ENCODE measurements at places on chromosomes 1 and 21.

- no peak for DNase-seq
These were observed 42.2 kb upstream of the ATP1A1 start for GRCh38 chr1:116330846-116331245.

GRCh38 chr1:183589874-183590243 lies 400 bp downstream of the NCF2 start:
- DNase-seq = no peak

DNA sequence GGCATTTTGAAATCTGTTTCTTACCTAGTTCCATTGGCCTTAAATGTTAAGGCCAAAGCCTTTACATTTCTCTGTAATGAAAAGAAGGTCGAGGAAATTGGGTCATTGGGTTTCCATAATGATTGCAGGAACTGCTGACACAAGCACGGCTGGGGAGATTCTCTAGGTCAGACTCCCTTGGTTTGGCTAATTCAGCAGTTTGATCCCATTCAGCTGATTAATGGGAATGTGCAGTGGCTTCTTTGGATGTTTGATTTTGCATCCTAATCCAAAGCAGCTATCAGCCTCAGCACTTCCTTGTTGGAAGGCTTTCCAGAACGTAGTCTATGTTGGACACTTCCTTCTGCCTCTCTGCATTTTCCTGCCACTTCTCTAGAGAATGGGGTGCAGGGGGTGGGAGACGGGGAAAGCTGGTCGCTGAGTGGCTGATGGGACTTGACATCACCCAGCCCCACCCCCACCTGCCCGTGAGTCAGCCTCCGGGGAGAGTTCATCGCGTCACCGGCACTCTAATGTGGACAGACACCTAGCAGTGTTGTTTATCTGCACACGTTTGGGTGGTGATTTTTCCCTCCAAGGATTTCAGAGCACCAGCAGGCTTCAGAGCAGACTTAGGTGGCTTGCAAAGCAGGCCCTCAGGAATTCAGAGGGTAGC lies 5.4 kb downstream of the PSEN2 start:
- no peak for DNase-seq

DNA sequence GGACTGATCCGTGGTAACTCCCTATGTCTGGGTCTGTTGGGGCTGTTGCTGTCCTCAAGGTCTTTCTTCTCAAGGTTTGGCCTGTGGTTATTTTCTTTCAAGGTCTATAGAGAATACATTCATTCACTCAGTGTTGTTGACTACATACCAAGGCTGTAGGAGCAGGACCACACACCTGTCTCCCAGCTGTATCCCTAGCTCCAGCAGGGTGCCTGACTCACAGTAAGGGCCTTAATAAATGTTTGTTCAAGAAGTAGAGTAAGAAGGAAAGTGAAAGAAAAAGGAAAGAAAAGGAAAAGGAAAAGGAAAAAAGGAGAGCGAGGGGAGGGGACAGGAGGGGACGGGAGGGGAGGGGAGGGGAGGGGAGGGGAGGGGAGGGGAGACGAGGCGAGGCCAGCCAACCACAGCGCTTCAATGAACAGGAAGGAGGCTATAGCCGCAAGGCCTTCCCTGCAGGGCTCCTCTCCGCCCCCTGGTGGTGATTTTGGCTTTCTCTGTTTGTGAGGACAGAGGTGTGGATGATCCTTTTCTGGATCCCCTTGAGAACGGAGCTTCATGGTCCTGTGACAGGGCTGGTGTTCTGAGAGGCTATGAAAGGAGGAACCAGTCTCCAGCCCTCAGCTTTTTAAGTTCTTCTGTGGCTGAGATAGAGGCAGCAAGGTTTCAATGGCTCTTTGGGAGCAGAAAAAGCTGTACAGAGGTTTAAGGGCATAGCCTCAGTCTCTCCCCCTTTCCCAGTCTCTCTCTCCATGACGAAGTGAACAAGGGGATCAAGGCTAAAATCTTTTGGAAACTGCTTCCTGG lies 30.6 kb upstream of the LCE5A start:
- DNase-seq = peak; percentile 61

DNA sequence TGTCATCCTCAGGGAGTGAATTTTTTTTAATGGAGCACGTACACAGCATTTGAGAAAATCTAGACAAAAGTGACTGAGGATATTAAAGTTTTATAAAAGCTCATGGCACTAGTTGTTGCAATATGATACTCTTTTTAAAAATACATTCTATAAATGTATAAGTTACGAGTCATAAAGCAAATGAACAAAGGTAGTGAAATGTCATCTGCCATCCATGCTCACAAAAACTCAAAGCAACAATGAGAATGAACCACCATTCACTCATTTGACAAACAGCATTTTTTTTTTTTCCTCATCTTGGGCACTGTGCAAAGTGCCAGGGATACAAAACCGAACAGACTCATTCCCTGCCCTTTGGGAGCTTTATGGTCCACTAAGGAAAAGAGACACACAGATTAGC lies 38.7 kb downstream of the GPR137B start:
- no peak for DNase-seq

DNA sequence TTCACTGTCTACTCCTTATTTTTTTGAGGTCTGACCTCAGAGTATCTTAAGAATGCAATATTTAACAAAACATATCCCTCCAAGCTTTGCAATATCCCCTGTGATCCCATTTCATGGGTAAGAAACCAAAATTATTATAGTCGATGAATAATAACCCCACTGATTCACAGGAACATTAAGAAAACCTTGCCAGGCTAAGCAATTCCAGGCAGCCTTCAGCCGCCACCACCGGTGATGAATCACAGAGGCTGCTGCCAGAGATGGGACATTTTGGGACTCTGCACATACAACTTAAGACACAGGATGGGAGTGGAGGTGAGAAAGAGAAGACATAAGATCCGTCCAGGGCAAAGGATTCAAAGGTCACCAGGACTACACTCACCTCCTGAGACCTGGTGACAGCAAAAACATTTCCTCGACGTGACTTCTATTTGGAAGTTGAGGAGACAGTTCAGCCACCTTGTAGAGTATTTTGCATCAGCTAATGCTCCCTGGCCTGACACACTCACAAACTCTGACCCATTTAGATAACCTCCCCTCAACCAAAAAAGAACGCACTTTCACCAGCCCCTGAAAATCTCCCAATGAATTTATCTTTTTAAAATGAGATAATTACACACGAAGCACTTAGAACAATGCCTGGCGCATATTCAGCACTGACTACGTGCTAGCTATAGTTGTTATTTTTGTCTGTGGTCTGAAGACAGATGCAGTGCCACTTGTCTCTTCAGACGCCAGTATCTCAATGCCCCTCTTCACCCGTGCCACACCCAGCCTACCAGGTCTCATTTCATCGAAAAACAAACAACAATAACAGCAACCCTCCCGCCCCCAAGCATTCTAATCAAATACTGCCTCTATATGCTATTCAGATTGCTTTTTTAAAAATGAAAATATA lies 17.8 kb upstream of the OVAAL start:
- DNase-seq = no peak

- no peak for DNase-seq
These were observed 4.7 kb downstream of the IL23R start for GRCh38 chr1:67170751-67171573.

DNA sequence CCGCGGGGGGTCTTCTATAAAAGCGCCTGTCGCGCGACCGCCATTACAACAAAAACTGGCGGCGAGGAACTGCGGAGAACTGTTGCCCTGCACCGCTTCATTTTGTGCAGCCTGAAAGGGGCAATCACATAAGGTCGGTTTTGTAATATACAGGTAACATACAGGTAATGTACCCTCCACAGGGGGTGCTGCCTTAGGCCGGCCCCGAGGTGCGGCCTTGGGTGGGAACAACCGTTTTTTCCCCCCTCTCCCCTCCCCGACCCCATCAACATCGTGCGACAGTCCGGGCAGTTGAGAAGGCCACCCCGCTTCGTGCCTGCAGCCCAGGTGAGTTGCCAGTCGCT lies at the start of gene BRDT:
TSS of gene BRDT (plus strand) at position 46 of the 344 bp plus-strand sequence. CDS start 13,354 bp downstream, outside the sequence.
- DNase-seq = no peak

DNA sequence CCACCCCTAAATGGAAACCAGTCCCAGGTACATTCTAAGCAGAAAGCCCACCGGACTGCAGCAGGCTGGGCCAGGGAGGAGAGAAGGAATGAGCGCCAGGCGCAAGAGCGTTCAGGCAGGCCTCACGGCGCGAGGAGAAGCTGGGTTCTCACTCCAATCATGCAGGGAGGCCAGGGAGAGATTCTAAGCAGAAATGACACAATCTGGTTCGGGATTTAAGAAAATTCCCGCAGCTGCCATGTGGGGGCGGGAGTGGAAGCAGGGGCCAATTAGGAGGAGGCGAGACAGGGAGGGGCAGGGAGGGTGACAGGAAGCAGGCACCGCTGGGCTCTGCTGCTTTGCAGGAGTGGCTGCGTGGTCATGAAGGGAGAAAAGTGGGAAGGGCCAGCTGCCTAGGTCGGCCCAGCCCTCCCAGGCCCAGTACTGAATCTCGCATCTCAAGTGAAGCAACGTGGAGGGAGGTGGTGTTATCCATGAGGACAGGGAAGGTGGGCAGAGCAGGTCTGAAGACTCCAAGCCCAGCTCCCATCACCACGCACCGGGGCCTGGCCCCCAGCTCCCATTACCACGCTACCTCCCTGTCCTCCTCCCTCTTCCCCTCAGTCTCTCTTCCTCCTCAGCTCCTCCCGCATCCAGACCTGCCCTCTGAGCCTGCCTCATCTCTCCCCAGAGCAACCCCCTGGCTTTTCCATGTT lies 11.8 kb downstream of the NPHP4 start:
- no peak for DNase-seq

DNA sequence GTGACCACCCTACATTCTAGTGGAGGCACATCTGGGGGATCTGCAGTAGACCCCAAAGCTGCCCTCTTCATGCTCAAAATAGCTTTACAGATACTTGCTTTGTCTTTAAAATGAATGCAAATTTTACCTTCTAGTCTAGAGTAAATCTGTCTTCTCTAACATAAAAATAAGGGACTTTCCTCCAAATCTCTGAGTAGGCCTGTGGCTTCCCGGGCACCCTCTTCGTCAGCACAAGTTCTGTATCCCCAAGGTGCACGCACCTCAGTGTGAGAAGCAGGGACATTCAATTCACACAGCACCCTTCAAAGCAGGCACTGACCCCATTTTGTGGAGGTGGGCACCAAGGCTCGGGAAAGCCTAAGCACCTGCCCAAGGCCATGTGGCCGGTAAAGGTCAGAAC lies 19.0 kb downstream of the MEF2D start:
- no peak for DNase-seq

DNA sequence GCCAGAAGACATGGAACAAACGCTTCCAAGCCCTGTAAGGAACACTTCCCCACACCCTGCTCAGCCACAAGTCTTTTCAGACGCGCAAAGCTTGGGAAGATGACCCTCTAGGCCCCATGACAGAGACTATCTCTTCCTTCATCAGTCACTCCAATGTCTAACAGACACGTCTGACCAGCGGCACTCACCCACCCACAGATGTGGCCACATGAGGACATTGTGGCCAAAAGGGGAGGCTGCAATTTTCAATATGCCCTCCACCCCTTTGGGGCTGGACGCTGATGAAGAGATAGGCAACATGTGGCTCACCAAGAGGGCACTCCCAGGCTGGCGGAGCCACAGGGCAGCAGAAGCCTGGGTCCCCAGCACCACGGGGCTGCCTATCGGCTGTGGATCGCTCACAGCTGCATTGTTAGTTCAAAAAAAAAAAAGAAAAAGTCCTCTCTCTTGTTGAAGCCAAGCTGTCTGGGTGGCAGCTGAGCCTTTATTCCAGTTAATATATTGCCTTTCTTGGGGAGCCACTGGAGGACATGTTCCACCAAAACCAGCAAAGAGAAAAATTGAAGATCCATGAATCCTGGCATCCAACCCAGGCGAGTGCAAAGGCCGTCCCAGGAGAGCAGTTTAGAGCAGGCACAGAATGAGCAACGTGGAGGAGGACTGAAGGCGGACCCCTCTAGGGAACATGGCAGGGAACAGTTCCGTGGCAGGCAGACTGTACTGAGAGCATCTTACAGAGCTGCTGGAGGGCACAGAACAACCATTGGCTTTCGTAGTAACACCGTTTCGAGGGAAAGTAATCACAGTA lies 52.7 kb upstream of the GPR153 start:
- no peak for DNase-seq

GRCh38 chr1:233440951-233441401 lies 113.5 kb downstream of the MAP3K21 start:
- DNase-seq = no peak

DNA sequence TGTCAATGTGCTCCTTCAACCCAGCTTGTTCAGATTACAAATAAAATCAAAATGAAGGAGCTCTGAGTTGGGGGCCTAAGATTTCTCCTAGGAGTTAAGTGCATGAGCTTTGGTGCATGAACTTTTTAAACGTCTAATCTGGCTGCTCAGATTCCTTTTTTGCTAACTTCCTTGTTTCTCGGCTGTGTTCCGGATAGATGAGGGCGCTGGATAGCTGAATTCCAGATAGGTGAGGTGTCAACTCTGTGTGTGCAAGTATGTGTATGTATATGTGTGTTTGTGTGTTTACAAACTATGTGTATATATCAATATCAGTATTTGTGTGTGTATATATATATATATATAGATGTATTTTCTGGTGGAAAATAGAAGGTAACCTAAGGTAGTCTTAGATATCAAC lies 37.5 kb upstream of the RCAN3 start:
- no peak for DNase-seq

DNA sequence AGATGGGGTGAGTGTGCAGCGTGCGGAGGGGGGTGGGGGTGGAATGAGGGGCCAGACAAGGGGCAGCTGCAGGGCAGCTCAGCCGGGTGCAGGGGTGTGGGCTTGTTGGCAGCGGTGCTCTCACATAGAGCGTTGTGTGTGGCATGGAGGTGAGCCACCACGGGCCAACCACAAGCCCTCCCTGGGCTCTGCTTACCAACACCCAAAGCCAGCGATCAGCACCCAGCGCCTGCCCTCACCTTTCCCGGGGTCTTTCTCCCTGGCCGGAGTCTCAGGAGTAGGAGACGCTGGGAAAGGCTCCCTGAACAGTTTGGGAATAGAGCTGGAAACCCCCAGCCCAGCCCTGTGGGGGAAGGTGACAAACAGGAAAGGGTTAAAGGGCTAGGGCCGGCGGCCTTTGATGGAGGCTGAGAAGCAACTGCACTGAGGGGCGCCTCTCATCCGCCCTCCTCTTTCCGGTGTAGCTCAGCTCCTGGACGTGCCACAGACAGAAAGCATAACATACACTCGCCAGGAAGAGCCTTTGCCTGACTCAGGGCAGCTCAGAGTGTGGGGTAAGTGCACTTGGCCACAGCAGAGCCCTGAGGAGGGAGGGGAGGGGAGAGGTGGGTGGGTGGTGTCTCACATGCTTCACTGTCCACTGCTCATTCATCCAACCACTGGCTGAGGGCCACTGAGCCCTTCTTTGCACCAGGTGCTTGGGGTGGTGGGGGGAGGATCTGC lies 577 bp downstream of the IKBKE start:
- DNase-seq = no peak

GRCh38 chr1:29414086-29414485 lies 177.8 kb downstream of the PTPRU start:
- no peak for DNase-seq

DNA sequence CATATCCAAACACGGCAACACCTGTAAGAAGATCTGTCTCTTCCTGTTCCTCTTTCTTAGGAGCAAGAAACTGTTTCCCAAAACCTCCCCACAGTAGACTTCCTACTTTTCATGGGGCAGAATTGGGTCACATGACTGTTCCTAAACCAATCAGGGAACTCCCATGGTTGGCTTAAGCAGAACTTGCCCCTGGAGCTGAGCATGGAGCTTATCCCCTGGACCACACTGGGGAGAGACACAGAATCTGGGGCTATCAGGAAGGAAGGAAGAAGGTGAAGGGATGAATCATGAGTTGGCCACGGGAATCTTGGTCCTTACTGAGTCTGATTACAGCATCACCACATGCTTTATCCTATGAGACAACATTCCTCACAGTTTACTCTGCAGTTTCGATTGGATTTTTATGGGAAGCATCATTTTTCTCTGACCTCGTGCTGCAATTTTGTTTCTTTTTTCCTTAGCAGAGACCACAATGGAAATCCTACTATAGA lies 81.8 kb downstream of the CDC7 start:
- no peak for DNase-seq

GRCh38 chr1:4771267-4771666 lies 116.9 kb downstream of the AJAP1 start:
- no peak for DNase-seq
